ENCODE measurements at places on chromosomes 5 and 9. TPM values are rescaled to one million over a fixed set of nuclear protein-coding genes. Genes with fewer than 3 reads are reported as not detected.

GRCh38 chr9:93267681-93268505, 84.0 kb downstream of the WNK2 start:
- DNase-seq, result no peak

DNA sequence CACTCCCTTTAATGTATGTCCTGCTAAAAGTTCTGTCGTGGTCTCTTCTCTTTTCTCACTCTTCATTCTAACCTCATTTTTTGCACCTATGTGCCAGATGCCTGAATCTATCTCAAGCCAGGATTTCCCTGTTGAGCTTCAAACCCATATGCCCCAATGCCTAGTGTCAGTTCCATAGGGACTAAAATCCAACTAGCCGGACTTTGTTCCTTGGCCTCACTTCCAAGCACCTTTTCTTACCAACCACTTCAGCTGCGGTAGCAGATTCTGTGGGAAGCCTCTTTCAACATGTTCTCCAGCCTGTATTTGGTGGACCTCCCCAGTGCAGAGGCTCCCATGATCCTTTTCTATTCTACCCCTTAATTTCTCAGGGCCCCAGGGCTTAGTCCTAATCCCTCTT, 17.5 kb downstream of the C9orf57 start:
- DNase-seq, result no peak

- DNase-seq, result no peak
Observed at GRCh38 chr9:27675354-27675753, 102.1 kb upstream of the C9orf72 start.

- DNase-seq, result no peak
Observed at GRCh38 chr9:77236693-77237092, 59.4 kb downstream of the VPS13A start.

GRCh38 chr9:109730228-109730627, 49.8 kb upstream of the PALM2AKAP2 start:
- DNase-seq, result no peak

The FSD1L gene
- 28.2 TPM for total RNA-seq

GRCh38 chr5:179273073-179273435, 72.2 kb downstream of the ADAMTS2 start:
- DNase-seq, result no peak

The LCN2 gene
- total RNA-seq, result 19.7 TPM

DNA sequence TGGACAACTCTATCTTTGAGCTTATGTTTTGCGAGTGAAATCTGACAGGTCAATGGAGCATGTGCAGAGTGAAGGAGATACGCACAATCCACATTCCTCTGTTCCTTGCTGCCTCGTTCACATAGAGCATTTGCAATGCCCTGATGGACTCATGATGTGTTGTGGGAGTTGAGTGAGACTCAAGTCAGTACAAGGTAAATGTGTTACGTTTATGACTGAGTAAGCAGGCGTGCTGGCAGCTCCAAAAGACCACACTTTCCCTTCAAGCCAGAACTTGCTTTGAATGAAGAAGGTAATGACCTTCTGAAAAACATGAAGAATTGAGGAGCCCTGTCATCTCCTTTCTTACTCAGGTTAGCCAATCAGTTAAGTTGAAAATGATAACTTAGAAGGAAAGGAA, 477.8 kb downstream of the CTNND2 start:
- no peak for DNase-seq

- DNase-seq, result no peak
Observed at GRCh38 chr5:28729067-28729466, 1690.7 kb upstream of the CDH9 start.

GRCh38 chr9:68500457-68501381, 40.0 kb downstream of the TMEM252 start:
- DNase-seq, result peak; percentile 35

DNA sequence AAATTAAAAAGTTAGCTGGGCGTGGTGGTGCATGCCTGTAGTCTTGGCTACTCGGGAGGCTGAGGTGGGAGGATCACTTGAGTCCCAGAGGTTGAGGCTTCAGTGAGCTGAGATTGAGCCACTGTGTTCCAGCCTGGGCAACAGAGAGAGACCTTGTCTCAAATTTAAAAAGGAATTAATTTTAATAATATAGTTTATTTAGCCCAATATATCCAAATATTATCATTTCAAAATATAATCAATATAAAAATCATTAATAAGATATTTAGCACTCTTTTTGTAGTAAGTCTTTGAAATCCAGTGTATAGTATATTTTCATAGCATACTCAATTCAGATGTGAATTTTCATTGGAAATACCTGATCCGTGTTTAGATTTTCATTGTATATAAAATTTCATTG, 43.2 kb upstream of the ORM1 start:
- no peak for DNase-seq

The FLT4 gene
- 21.8 TPM for total RNA-seq

GRCh38 chr9:124450241-124450924, at the start of gene ADGRD2:
Gene ADGRD2 (plus strand): TSS chr9:124450451. CDS start chr9:124451667, 1,216 bp downstream.
- DNase-seq, result peak; percentile 56

DNA sequence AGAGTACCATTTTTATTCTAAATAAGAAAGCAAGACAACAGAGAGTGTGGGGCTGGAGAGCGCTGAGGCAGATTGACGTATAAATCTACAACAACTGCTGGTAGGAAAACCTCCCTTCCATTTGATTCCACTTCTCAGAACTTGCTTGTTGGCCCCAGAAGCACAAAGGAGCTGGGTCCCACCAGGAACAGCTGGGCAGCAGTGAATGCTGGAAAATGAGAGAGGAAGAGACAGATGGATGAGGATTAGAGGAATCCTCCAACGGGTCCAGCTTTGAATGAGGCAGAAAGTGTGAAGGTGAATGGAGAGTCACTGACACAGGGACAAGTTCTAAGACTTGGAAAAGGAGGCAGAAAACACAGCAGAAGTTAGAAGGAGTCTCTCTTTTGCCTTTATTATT, 14.8 kb downstream of the TAS2R1 start:
- DNase-seq, result peak; percentile 71

- DNase-seq, result no peak
Observed at GRCh38 chr5:137838976-137839375, 28.7 kb upstream of the MYOT start.

GRCh38 chr5:126365446-126366198, 57.6 kb upstream of the GRAMD2B start:
- DNase-seq, result peak; percentile 32

DNA sequence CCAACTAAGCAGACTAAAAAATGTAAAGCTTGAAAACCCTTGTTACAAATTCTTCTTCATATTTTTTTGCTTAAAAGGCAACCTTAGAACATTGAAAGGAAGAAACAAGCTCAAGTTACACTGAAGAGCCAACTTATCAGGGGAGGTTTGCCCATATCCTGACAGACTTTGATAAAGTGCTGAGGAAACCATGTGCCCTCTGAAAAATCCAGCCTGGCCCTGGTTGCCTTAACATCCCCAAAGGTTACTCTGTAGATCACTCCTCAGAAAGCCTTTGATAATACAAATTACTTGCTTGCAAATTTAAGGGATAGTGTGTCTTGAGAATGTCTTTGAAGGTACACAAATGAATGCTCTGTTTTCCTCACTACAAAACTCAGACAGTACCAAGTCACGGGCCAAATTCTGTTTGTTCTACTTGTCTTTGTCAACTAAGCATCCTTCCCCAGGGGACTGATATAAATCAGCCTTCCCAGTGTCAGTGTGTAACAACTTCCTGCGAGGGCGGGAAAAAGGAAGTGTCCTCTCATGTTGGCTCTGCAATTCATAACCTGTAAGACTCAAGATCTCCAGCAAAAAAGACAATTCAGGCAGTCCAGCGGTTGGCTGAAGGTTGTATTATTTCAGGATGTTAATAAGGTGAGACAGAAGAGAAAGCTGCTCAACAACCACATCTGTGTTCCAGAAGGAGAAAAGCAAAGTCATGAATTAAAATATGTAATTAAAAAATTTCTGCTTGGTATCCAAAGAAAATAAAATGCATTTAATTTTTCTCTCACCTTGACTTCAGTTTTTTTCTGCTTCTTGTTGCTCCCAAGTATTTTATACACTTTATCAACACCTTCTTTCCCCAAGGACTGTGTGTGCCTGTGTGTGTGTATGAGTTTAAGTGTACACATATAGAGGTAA, 199.9 kb downstream of the PIK3R1 start:
- no peak for DNase-seq

DNA sequence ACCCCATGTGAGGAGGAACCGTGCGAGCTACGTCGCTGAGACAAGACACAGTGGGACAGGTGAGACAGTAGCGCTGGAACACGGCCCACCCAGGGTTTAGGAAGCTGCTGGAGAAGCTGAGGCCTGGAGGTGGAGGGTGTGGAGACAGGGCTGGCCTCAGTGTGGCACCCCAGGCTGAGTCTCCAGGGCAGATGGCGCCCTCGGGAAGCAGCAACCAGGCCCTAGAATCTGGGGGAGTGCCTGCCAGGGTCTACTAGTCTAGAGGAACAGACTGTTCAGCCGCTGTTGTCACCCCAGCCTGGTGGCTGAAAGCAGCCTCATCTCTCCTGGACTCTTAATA, 4.6 kb upstream of the TERT start:
- no peak for DNase-seq

DNA sequence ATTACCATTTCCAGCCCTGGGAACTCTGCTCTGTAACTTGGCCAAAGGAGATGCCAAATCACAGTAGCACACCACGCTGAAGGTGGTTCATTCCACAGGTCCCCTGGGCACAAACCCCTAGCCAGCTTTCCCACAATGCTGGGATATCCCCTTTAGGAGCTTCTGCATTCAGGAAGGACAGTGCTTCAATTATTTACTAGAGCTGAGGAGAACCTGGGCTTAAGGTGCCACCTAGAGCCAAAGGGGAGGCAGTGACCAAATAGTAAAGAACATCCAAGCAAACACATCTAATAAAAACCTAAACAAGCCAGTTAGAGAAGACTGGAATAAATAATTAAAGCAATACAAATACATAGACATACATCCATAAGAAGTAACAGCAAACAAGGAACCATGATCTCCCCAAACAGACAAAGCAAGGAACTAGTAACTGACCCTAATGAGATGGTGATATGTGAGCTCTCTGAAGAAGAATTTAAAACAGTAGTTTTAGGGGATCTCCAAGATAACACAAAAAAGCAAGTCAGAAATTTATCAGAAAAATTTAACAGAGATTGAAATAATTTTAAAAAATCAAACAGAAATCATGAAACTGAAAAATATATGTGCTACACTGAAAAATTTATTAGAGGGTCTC, 14.6 kb downstream of the KIF4B start:
- DNase-seq, result no peak

- no peak for DNase-seq
Observed at GRCh38 chr9:104798209-104798995, 34.5 kb downstream of the NIPSNAP3B start.

- no peak for DNase-seq
Observed at GRCh38 chr9:137456061-137456863, 2.9 kb downstream of the NSMF start.

GRCh38 chr9:8904771-8905515, 1105.4 kb upstream of the DMAC1 start:
- DNase-seq, result peak; percentile 81

DNA sequence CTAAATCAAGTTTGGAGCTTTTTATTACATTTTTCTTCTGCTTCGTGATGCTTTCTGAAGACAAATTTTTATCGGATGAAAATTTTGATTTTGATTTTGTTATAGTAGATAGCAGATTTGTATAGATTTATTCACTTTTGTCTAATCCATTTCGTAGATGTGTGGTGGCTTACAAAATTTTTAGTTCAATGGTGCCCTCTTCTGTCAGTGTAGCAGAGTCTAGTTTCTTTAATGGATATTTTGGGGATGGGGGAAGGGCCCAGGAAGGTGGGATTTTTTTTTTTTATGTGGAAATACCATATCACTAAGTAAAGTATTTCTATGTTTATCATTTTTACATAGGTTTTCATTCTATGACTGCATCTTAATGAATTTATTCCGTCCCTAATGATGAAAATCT, 259.9 kb upstream of the TARS1 start:
- peak; percentile 53 for DNase-seq

DNA sequence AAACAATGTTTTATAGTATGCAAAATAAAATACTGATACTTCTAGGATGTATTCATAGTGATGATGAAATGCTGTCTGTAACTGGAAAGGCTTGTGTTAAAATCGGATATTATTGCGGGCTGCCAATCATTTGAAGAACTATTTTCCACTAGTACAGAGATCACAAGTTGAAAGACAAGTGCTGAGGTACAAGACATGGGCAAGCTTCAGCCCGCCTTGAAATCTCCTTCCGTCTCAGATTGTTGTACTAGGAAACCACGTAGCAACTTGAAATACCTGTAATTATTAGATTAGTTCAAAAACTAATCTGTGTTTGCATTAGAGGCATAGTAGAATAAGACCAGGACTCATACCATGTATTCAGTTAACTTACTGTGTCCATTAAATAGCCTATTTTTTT, 218.2 kb downstream of the ARHGEF28 start:
- DNase-seq, result peak; percentile 40

- no peak for DNase-seq
Observed at GRCh38 chr9:73079326-73079725, 72.3 kb upstream of the ANXA1 start.

The PCDH1 gene
- 24.0 TPM for total RNA-seq

DNA sequence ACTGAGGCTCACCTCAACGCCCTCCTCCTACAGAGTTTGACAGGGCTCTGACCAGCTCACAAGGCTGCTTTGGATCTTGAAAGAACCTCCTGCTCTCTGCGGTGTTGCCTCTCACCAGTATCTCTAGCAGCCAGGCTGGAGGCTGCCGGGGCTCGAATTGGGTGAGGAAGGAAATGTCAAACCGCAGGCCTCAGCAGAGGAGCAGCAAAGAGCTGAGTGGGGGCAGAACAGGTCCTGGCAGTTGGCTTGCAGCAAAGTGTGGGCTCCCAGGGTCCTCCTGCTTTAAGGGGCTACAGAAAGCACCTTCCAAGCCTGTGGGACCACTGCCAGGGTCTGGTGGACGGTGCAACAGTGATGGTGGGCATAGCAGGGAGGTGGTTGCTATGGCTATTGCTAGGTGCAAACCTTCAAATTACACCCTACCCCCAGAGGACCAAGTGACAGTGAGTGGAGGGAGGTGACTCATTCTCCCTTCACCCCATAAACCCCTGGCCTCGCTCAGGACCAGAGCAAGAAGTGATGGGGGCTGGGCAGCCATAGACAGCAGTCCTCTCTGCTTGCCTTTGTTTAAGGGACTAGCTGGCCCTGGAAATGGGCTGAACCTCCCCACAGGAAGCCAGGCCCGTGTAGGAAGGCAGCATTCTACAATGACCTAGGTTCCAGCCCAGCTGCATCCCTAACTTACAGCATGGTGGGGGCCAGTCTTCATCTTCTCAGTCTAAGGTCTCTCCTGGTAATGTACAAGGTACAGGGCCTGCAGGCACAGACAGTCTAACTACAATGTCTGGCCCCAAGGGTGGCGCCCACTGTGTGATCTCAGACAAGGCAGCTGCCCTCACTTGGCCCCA, 18.7 kb downstream of the LCP2 start:
- no peak for DNase-seq

All from tongue (tissue), 3 donors.